ENCODE measurements at places on chromosomes 12 and 14.

GRCh38 chr14:44662250-44662891, 155.3 kb upstream of the FSCB start:
- DNase-seq = no peak

GRCh38 chr12:32197421-32197820, 90.8 kb downstream of the BICD1 start:
- DNase-seq = no peak

- no peak for DNase-seq
Measured at GRCh38 chr14:95274279-95274678, 45.4 kb downstream of the CLMN start.

DNA sequence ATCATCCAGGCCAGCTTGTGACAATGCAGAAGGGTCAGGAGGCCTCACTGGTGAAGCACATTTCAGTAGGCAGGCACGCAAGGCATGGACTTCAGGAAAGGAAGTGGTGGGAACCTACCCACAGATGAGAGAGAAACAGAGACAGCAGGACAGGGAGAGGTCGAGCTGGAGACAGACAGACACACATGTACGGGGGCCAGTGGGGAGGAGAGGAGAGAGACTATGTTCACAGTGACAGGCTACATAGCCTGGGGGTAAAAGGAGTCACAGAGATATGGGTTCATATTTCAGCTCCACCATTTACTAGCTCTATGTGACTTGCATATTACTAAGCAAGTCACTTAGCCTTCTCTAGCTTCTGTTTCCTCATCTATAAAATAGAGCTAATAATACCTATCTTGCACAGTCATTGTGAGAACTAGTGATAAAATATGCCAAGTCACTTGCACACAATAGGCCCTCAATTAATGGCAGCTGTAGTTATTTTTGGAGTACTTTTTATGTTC, 91.1 kb upstream of the FUT8 start:
- DNase-seq = no peak

DNA sequence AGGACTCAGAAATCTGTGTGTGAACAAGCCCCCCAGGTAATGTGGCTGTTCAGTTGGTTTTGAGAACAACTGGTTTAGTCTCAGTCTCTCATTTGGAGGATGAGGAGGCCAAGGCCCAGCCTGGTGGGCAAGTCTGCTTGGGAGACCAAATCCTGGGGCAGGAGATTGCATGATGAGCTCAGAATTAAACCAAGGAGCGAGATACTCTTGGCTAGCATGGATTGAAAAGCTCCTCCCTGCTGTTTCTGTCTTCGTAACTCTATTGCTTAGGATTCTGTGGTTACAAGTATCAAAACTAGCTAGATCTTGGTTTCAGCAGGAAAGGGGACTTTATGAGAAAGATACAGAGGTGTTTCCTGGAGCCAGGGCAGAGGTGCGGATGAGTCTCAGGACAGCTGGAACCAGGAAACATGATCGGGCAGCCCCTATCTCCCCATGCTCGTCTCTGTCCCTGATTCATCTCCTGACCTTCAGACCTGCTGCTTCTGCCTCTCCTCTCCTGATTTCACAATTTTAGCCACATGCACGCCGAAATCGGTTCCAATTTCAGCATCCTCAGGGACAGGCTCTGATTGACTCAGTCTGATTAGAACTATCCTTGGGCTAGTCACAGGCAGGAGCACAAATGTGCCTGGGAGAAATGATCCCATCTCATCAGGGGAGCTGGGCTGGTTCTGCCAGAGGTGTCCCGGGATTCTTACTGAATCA, 40.2 kb upstream of the RIN3 start:
- DNase-seq = no peak

DNA sequence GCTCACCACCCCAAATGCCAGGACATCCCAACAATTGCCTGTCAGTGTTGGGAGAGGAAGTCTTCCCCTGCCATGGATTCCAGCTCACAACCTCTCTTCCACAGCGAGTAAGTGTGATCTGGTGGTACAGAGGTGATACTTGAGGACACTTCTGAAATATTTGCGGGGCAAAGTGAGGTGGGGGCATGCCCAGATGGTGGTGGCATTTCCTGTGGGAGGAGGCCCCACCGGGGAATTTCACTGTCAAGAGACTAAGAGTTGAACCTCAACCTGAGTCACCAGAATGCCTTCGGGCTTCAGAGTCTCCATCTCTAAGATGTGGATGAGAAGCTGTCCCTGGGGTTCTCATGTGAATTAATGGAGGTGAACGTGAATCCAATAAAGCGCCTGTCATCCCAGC, 122.3 kb upstream of the RFLNA start:
- DNase-seq = no peak
